ENCODE measurements at places on chromosomes 16 and 17.

DNA sequence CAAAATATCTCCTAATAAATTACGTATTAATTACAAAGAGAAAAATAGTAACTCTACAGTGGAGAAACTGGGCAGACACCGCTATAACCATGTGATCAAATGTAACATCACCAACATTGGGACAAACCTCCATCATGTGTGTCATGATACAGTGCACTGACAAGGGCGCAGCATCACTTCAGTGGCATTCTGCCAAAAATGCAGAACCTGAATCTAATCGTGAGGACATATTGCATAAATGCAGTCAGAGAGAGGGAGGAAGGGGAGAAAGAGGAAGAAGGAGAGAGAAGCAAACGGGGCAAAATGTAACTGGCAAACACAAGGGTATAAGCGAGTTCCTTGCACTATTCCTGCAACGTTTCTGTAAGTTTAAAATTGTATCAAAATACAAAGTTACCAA is 74.2 kb upstream of the MARCHF10 start:
- no peak for DNase-seq

DNA sequence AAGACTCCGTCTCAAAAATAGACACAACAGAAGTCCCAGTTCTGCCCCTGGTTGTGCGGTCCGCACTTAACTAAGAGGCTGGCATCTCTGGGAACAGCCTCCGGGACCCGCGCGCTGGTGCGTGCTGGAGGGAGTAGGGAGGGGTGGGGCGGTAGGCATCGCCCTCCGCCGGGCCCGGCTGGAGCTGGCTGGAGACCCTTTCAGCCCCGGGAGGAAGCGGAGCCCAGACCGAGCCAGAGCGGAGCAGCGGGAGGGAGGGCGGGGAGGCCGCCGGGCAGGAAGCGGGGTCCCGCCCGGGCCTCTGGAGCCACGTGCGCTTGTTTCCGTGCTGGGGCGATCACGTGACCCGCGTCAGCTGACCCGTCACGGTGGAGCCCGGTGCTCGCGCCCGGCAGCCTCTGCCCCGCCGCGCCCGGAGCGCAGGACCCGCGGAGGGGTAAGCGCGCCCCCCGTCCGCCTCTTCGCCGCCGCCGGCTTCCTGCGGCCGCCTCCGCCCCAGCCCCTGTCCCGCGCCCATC is at the start of gene WDR81:
TSS of gene WDR81 (plus strand) at position 354 of the 518 bp plus-strand sequence. CDS start 256 bp downstream, outside the sequence.
- DNase-seq = no peak

DNA sequence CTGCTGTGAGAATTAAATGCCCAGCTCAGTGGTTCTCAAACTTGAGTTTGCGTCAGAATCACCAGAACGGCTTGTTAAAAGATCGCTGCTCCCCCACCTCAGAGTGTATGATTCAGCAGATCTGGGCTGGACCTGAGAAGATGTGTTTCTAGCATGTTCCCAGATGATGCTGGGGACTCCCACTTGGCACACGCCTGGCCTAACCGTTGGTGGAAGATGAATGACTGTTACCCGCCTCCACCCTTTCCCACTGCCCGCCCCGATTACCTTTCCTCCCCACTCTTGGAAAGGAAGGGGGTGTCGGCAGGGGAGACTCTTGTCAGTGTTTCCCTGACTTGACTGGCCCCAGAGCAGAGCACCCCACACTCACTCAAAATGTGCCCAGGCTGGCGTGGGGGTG is 29.3 kb upstream of the ABCC3 start:
- DNase-seq = no peak

DNA sequence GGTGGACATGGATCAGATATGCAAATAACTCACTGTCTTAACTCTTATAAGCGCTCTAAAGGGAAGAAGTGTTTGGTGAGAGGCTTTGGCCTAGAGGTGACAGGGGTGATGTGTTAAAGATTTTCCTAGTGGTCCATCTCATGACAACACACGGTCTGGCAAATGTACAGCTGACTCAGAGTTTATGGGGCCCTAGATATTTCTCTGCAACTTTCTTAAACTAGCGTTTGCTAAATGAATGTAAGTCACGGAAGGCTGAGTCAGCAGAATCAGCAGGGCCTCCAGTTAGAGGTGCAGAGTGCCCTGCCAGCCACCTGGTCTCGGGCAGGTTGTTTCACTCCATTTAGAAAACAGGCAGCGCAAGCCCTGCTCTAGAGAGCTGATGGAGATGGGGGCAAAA is 40.1 kb downstream of the CLEC16A start:
- no peak for DNase-seq

DNA sequence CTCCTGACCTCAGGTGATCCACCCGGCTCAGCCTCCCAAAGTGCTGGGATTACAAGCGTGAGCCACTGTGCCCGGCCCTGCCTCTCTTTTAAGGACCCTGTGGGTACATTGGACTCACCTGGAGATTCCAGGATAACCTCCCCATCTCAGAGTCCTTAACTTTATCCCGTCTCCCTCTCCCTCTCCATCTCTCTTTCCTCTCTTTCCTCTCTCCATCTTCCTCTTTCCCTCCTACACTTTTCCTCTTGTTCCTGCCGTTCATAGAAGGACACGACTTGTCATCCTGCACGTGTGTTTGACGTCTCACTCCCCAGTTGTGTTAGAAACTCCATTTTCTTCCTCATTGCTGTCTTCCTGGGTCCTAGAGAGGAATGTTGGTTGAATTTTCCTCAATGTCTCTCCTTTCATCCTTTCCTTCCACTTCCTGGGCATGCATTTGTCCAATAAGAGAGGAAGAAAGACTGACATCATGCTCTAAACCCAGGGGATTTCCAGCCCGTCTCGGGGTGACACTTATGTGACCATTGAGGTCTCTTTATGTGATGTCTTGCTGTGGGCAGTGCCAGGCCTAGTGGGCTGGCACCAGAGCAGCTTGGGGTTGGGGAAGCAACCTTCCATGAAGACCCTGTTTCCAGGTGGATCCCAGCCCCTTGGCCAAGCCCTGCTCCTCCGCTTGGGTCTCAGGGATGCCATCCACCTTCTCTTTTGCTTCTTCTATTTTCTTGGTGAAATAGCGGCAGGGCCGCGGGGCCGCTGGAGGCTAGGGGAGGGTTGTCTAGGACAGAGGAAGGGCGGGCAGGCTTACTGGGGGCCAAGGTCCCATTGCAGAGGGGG is 39.8 kb upstream of the IRF8 start:
- DNase-seq = no peak

- no peak for DNase-seq
Observed at GRCh38 chr17:51830451-51830850, 328.1 kb downstream of the CA10 start.

All from epithelial cell of prostate (primary cell).